ENCODE measurements at places on chromosomes 7 and 10.

DNA sequence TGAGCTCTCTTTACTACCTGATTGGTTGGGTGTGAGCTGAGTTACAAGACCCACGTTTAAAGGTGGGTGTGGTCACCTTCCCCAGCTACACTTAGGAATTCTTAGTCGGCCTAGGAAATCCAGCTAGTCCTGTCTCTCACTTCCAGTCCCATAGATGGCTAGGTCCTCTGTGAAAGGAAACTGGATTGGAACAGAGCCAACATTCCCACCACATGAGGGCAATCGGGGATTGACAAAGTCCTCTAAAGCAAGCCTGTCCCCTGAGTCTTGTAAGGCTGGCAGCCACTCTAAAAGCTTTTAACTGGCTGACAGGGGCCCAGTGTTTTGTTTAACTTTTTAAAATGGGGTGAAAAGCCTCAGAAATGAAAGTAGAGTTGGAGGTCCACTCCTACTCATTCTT lies 15.1 kb upstream of the CROT start:
- no peak for DNase-seq

DNA sequence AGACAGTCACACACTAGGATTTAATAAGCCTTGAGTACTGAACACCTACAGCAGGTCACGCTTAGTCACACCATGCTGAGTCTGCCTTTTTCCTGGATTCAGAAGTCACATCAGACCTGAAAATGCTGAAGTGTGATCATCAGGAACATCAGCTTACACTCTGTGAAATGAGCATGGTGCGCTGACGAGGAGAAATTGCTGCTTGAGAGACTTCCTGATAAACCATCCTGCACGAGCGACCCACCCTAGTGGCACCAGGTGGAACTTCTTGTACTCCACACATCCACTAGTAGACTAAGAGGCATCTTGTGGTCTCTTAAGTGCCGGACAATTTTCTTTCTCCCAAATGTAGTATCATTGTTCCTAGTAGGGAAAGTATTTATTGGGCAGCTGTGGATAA lies 51.8 kb upstream of the MRLN start:
- peak; percentile 4 for DNase-seq

- DNase-seq: peak; percentile 27
Measured at GRCh38 chr7:140673063-140673773, 473 bp downstream of the ADCK2 start.

GRCh38 chr7:139522830-139523198 lies 671 bp upstream of the CLEC2L start:
- DNase-seq: no peak

DNA sequence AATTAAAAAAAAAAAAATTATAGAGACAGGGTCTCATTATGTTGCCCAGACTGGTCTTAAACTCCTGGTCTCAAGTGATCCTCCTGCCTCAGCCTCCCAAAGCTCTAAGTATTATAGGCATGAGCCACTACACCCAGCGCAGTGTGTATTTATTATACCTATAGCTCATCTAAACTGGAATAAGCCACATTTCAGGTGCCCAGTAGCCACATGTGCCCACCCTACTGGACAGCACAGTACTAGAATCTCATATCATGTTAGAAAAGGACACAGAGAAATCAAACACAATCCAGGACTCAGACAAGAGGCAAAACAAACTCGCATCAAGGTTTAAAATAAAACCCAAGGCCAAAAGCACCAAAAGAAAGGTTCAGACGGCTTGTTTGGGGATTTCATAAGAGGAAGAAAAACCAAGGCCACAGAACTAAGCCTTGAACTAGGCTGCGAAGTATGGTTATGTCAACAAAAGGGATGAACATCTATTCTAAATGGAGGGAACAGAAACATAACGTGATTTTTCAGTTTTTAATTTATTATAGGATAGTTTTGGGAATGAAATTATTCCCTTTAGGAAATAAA lies 32.3 kb downstream of the SLC16A9 start:
- DNase-seq: no peak

- no peak for DNase-seq
Measured at GRCh38 chr7:44476313-44476712, 14.1 kb downstream of the NUDCD3 start.

- DNase-seq: no peak
Measured at GRCh38 chr7:102463841-102464576, 654 bp downstream of the ALKBH4 start.

DNA sequence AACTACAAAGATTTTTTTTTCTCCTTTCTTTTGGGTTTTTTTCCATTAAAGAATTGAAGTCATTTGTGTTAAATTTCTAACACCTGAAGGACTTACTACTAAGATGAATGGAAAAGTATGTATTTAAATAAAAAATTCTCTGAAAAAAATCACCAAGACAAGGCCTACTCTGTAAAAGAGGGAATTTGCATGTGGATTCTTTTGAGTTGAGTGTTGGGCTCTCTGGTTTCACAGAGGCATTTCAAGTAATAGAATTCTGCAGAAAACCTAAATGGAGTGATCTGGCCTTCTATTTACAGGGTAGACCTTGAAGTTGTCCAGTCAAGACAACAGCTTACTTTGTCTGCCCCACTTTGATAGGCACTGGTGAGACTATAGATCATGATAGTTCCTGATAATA lies 4.1 kb downstream of the LRRC17 start:
- no peak for DNase-seq

DNA sequence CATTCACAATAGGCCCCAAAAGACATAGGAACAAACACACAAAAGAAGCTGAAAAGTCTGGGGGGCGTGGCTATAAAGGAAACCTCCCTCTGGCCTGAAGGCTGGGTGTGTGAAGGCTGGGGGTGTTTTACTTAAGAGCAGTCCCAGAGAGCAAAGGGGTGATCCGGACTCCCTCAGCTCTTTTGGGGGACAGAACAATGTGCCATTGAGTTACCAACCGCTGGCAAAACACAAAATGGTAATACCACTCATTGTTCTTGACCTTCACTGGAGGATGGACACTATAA lies 189.0 kb downstream of the COBL start:
- DNase-seq: no peak

DNA sequence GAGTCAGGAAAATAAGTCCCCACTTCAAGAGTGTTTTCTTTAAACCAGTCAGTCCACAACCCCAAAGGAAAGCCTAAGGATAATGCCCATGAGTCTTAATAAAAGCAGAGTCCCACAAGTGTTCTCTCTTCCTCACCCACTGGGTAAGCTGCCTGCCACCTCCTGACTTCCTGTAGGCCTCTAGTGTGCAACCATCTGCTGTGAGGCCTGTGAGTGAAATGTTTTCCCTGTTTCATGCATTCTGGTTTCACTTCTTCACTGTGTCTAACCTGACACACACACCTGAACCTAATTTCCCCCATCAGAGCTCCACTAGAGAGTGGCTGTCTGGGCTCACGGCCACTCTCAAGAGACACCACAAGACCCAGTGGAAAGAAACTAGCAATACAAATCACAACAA lies 38.9 kb upstream of the GDF10 start:
- DNase-seq: no peak

GRCh38 chr10:62636825-62637248 lies 167.7 kb upstream of the ADO start:
- no peak for DNase-seq
